ENCODE measurements at places on chromosomes 5 and 9. TPM values are rescaled to one million over a fixed set of nuclear protein-coding genes. Genes with fewer than 3 reads are reported as not detected.

- no peak for DNase-seq
Measured at GRCh38 chr5:1291611-1292080, 3.2 kb downstream of the TERT start.

GRCh38 chr9:121675969-121676822 is 24.8 kb downstream of the DAB2IP start:
- DNase-seq, result no peak

GRCh38 chr9:106976772-106977171 is 113.8 kb downstream of the ZNF462 start:
- DNase-seq, result no peak

DNA sequence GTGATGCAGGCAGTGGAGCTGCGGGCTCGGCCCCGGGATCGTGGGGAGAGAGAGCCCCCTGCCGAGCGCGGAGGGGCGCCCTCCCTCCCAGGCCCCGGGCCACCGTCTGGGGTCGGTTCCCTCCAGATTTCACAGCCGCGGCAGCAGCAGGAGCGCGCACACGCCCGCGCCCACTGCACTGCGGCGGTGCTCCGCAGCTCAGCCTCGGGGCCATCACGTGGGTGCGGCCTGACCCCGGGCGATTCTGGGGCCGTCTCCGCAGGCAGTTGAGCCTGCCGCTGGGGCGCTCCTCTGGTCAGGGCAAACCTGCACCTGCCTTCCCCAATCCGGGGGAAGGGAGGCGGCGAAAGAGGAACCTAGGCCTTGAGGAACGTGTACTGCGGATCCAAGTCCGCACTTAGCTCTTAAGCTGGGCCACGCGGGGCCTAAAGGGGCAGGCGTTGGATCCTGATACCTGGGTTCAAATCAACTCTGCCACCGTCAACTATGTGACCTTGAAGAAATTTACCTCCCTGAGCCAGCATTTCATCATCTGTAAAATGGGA is 9.4 kb upstream of the DELE1 start:
- peak; percentile 72 for DNase-seq

DNA sequence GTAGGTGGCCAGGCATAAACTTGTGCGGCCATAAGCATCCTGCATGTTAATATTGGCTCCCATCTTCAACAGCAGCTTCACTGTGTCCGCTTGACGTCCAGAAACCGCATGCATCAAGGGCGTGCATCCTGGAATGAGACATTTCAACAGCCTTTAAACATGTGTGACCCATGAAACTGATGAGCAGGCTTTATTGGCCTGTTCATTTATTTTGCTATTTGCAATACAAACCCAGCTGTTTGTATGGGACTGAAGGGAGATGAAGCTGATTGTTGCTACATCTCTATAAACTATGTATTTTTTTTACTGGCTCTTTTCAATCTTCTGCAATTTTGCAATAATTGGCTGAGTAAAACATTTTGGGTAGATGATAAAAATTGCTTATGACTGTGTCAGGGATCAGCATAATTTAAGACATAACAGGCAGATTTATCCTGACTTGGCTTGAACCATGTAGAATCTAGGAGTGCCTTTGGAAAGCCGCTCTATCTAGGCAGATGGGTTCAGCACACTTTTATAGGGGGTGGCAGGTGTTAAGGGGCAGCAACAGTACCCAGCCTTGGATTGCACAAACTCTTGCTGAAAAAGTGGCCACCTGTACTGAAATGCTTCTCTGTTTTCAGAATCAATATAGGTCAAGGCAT is 56.9 kb downstream of the ANKRD55 start:
- DNase-seq, result no peak

DNA sequence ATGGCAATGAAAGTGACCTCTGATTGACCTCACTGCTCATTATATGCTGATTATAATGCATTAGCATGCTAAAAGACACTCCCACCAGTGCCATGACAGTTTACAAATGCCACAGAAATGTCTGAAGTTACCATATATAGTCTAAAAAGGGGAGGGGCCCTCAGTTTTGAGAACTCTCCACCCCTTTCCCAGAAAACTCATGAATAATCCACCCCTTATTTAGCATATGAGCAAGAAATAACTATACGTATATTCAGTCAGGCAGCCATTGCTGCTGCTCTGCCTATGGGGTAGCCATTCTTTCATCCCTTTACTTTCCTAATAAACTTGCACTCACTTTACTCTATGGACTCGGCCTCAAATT is 163.1 kb downstream of the ESM1 start:
- no peak for DNase-seq

GRCh38 chr5:135091286-135091685 is 57.3 kb upstream of the PITX1 start:
- no peak for DNase-seq

GRCh38 chr9:38058452-38059232 is 10.4 kb downstream of the SHB start:
- DNase-seq, result no peak

DNA sequence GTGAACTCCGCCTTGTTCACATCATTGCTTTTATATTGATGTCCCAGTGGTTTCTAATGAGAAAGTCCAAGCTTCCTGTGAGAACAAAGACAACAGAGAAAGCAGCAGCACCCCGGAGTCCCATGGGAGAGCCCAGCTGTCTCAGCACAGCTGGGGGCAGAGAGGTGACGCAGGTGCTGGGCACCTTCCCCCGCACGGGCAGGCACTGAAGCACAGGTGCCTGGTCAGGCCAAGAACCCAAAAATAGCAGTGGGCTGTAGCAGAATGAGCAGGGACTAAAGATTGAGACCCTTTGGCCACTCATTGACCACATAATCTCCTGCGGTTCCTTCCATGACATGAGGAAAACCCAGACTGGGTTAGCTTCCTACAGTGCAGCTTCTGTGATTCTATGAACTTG is 18.8 kb downstream of the SRD5A1 start:
- DNase-seq, result no peak

GRCh38 chr9:131126059-131126426 is 657 bp downstream of the NUP214 start:
- DNase-seq, result no peak

Gene POLE3
- total RNA-seq, result 40.2 TPM

Gene CCL21
- 80.7 TPM for total RNA-seq

Gene SOX30
- total RNA-seq, result 0.11 TPM

Gene FGF1
- 1.7 TPM for total RNA-seq

Measured in adrenal gland (tissue), 19 donors.